AG09319 (cell line): ENCODE measurements at places on chromosomes 3 and 15.

DNA sequence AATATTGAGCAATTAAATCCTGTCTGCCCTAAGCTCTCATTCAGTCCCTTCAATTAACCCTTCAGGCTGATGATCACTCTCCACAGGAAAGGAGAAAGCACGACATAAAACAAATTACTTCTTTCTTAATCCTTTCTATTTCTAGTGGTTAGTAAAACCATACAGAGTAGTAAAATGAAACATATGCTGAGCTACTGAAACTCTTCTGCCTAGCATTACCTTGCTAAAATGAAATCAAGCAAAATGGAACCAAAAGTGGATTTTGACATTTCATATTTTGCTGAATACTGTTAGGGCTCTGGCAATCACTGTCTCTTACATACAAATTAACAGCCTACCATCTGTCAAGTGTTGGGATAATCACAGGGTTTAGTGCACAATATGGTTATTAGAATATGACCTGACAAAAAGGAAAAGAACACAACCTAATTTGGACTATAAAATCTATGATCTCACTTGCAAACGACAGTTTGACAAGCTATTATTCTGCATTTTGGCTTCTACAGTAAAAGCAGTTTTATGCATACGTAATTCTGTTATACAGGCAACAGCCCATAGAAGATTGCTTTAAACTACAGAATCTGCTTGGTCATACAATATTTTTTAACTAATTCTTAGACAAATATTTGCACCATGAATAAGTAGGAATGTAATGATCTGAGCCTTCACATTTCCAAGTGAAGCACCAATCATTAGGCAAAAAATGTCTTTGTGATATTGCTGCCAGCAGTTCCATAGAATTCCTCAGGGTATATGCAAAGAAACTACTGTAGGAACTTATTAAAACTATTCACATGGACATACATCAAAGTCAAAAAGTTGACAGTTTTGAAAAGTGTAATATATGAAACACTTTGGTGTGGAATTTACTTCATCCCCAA is 105.0 kb downstream of the FHIT start:
- DNase-seq: no peak

DNA sequence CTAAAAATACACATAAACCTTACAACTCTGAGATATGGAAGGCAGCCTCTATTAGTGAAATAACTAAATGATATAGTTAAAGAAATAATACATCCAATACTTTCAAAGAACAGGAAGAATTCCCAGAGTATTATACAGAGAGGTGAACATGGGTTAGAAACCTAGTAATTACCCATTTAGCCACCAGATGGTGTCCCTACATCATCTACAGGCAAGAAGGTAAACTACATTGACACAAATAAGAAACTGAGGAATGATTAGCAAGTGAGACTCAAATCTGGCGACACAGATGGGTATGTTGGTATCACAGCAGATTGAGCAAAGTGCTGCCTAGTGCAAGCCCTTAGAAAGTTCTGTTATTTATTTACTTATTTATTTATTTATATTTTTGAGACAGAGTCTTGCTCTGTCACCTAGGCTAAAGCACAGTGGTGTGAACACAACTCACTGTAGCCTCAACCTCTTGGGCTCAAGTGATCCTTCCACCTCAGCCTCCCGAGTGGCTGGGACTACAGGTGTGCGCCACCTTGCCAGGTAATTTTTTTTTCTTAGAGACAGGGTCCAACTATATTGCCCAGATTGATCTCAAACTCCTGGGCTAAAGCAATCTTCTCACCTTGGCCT is 28.2 kb downstream of the NEK4 start:
- no peak for DNase-seq

DNA sequence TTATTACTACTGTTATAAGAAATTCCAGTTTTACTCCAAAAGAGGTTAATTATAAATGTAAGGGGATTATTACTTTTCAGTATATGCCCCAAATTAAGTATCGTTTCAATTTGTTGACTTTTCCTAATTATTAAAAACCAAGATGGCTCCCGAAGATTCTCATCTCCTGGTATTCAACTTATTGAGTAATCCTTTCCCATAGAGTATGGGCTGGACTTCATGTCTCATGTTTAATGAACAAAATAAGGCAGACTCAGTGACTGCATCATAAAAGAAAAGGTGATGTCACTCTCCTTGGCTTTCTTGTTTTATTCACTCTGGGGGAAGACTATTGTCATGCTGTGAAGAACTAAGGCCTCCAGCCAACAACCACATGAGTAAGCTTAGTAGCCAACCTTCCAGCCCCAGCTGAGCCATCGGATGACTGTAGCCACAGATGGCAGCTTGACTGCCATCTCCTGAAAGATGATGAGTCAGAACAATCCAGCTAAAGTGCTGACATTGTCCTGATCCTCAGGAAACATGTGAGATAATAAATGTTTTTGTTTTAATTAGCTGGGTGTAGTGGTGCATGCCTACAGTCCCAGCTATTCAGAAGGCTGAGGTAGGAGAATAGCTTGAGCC is 17.3 kb downstream of the IGF2BP2 start:
- no peak for DNase-seq

- no peak for DNase-seq
These were observed 32.3 kb downstream of the CBLB start for GRCh38 chr3:105836533-105836932.

DNA sequence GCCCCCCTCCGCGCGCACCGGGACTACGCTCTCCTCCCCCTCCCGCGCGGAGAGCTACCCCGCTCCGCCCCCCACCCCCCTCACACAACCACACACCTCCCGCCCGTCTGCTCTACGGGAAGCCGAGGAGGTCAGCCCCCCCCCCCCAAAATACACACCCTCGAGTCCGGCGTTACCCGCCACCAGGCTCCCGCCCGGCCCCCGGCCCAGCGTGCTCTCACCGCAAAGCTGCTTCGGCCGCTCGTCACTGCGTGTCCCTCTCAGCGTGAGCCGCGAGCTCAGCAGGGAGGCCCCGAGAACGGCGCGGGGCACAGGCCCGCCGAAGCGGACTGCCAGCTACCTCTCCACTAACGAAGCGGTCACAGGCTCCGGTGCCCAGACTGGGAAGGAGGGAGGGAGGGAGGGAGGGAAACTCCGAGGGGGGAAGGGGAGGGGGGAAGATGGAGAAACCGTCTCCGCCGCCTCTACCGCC is 252 bp downstream of the SIN3A start:
- DNase-seq: no peak

- DNase-seq: no peak
These were observed 22.3 kb upstream of the PSTPIP1 start for GRCh38 chr15:76972389-76973361.

DNA sequence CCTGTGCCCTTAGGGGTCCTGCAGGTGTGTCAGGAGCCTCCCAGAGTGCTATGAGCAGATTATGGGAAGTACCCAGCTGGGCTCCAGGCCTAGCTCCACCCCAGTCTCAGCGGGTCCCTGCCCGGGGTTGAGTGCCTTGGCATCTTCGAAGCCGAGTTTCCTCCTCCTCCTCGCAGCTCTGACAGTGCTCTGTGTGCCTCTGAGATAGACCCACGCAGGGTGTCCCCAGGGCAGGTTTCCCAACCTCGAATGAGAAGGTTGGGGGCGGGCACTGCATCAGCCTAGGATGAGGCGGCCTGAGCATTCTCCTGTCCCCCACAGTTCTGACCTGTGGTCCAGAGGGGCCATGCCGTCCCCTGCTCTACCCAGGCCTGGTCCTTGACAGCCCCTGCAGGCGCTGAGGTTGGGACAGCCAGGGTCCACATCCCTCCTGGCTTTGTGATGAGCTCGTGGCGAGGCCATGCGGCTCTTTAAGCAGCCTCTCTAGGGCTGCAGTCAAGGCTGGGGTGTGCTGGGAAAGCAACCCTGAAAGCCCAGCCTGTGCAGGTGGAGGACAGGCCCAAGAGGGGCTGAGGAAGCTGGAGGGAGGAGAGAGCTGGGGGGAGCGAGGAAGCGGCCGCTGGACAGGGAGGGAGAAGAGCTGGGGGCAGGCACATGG is 20.2 kb upstream of the SKOR1 start:
- DNase-seq: no peak

GRCh38 chr3:104392327-104392726 is 974.4 kb upstream of the ALCAM start:
- DNase-seq: no peak

DNA sequence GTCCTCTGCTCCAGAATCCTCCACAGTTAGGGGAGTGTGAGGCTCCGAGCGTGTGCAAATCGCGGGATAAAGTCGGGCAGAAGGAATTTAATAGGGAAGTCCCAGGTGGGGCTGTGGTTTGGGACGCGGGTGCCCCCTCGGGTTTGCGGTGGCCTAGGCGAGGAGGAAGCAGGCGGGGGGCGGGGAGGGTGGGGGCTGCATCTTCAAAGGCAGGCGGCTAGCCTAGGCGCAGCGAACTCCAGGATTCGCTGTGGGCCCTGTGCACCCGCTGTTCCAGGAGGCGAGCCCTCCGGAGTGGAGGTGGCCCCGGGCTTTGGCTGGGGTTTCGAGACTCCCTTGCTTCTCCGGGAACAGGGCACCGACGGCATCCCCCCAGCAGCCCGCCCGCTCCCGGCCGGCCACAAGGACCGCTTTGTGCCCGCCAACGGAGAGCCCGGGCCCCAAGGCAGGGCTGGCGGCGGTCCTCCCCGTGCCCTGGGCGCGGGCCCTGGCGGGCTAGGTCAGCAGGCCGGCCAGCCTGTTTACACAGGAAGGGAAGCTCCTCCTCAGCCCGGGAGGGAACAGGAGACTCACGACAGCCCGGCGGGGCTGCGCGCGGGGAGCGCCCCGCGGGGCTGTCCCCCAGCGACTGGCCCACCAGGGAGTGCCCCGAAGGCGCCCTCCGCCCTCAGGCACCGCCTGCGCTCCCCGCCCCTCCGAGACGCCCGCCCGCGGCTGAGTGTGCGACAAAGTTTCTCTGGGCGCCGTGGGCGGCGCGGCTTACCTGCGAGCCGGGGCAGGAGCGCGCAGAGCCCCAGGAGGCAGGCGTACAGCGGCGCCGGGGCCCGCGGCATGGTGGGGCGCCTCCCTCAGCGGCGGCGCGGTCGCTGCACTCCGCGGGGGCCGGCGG is 753 bp downstream of the ITGB5 start:
- no peak for DNase-seq

DNA sequence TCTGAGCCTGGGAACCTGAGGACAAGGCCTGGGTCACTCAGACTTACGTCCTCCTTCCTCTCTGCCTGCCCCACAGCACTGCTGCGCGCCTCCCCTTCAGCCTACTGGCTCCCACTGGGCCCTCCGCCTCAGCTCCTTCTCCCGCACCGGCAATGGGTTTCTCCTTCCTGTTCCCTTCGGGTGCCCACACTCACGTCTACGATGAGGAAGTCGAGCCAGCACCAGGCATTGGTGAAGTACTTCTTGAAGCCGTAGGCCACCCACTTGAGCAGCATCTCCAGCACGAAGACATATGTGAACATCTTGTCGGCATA is 70.0 kb downstream of the EXOG start:
- no peak for DNase-seq

- DNase-seq: no peak
These were observed 67.5 kb downstream of the TFG start for GRCh38 chr3:100776746-100777145.
